Prostate gland (tissue), 2 donors: ENCODE measurements at places on chromosomes 2 and 18. TPM values are rescaled to one million over a fixed set of nuclear protein-coding genes. Genes with fewer than 3 reads are reported as not detected.

Gene TCF7L1
- total RNA-seq, result 2.6 TPM

Gene CRYGC
- total RNA-seq, result not detected

Gene CCDC150
- total RNA-seq, result 0.50 TPM

Gene ATP6V1C2
- 0.41 TPM for total RNA-seq

Gene CD226
- total RNA-seq, result 4.7 TPM

Gene ATIC
- total RNA-seq, result 23.7 TPM
